ENCODE measurements at places on chromosomes 12 and 14.

GRCh38 chr14:32313844-32314376, 15.2 kb upstream of the AKAP6 start:
- no peak for DNase-seq

- DNase-seq: no peak
Observed at GRCh38 chr12:113163030-113163360, 13.5 kb downstream of the CFAP73 start.

GRCh38 chr14:31201111-31201510, 6.5 kb downstream of the HECTD1 start:
- DNase-seq: no peak

DNA sequence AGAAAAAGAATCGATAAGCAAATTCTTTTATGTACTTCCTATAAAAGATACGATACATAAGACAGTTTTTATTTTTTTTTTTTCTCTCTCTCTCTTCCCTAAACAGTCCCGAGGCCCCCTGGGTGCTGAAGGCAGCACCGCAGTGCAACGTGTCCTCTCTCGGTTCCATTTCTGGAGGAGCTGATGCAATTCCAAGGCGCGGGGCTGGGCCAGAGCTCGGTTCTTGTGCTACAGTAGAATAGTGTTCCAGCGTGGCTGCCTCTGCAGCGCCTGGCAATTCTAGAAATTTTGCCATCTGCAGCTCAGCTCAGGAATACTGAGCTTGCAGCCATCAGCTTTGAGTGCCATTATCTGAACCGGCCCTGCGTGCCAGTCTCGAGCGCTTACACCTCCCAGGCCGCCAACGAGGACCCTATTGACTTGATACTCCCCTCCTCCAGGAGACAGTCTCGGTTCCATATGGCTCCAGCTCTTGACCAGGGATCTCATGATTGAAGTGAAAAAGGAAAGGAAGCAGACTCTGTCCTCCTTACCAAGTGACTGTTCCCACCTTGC, 630 bp downstream of the ALDH1L2 start:
- DNase-seq: peak; percentile 43

GRCh38 chr12:78316631-78317468, 486.2 kb downstream of the NAV3 start:
- DNase-seq: no peak

GRCh38 chr12:9731797-9732196, 1.1 kb downstream of the CLECL1 start:
- no peak for DNase-seq

- DNase-seq: no peak
Observed at GRCh38 chr12:52566847-52567291, 6.8 kb downstream of the KRT74 start.

DNA sequence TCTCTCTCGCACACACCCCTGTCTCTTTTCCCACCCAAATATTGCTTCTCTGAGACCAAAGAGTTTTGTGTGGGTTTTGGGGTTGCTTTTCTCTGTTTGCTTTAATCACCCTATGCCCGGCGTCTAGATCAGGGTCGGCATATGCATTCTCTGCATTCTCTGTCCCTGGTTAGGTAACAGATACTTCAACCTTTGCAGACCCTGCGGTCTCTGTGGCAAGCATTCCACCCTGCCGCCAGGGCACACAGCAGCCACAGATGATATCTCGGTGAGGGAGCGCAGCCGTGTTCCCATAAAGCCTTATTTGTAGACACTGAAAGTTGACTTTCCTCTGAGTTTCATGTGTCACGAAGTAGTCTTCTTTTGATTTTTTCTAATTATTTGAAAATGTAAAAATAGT, 110.4 kb upstream of the FZD10 start:
- no peak for DNase-seq

DNA sequence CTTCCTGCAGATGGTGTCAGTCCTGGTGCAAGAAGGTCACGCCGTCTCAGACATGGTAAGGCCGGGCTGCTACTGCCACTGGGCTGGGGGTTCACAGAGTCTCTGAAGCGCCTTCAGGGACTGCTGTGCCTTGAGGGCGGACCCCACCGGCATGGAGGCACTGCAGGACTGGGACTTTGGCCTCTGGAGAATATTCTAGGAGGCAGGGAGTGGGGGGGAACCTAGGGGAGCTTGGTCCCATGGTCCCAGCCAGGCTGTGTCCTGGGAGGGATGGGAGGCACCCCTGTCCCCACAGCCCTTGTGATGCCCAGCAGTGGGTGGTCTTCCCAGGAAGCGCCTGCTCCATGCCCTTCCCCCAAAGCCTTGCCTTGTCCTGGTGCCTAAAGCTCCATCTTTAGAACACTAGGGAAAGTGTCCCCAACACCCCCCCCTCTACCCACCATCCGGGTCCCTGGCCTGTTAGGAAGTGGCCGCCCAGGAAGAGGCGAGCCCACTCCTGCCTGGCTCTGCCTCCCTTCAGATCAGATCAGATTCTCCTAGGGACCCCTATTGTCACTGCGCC, 1.5 kb downstream of the AMN start:
- DNase-seq: no peak

DNA sequence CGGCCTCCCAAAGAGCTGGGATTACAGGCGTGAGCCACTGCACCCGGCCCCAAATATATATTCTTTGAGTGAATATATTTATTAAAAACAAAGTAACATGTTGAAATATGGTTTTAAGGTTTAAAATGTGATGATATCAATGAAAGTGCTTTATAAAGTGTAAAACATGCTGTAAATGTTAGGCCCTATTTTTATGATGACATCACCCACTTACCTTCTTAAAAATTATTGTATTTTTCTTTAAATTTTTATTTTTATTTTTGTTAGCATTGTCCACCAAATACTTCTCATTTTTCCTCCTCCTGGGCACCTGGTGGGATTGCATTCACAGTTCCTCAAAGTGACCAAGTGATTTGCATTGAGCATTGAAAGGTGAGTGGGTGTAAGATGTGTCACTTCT, 152.6 kb upstream of the TBX3 start:
- DNase-seq: no peak

- DNase-seq: no peak
Observed at GRCh38 chr12:28104903-28105864, 85.1 kb upstream of the CCDC91 start.

DNA sequence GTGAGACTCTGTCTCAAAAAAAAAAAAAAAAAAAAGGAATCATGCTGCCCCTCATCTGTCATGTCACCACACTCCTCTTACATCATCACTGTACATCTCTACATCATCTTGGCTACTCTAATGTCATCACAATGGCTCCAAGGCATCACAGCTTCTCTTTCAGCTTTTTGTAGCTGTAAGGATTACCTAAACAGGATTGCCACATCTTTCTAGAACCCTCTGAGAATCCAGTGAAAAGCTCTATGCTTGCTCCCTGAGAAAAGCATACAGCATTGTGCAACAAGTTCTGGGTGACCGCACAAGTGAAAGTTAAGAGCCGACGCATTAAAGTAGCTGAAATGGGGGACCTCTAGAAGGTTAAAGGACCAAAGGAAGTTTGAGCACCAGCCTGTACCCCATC, 272.5 kb downstream of the C12orf50 start:
- no peak for DNase-seq

DNA sequence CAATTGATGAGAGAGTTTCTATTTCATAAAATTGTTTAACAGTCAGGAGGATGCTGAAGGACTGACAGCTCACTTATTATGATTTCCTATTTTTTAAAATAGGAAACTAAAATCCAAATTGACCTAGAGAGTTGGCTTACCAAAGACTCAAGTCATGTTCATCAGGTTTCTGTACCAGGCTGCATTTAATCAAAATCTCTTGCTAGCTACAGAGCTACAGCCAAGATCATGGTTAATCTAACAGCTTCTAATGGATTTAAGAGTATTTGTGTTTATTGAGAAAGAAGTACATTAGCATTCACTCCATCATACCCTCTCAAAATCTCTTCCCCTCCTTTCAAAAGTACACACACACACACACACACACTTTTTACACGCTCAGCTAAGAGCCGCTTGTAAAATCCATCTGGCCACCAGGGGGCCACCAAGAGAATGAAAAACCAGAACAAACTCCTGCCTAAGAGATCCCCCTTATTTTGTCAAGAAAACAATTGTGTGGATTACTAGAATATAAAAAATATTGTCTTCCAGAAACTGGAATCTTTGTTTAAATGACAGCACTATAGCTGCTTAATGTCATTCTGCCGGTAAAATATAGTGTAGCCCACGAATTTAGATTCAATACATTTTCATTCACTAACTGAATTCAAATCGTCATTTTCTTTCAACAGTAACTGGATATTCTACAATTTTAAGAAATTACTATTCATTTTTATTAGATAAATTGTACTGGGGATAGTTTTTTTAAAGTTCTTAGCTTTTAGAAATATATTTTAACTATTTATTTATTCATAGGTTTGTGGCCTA, 334.0 kb downstream of the BTG1 start:
- peak; percentile 36 for DNase-seq

Data from left colon (tissue), 2 donors.